Left hindlimb (tissue), 1 donor: ENCODE measurements at places on chromosomes 12 and 14.

DNA sequence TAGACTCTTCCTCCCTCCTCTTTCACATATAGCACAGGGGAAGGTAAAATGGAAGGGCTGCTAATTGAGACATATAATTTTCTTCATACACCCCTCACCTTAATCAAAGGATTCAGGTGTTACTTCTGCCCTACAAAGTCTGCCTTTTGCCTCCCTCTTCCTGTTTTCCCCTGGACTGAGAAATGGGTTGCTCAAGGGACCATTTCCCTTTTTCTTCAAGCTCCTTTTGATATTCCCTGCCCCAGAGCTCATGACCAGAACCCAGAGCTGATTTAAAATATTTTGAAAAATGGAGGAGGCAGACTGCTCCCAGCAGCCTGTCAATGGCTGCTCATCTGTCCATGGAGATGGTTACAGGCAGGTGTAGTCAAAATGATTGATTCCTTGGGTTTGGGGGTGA lies 6.3 kb upstream of the PIP4K2C start:
- DNase-seq = no peak

DNA sequence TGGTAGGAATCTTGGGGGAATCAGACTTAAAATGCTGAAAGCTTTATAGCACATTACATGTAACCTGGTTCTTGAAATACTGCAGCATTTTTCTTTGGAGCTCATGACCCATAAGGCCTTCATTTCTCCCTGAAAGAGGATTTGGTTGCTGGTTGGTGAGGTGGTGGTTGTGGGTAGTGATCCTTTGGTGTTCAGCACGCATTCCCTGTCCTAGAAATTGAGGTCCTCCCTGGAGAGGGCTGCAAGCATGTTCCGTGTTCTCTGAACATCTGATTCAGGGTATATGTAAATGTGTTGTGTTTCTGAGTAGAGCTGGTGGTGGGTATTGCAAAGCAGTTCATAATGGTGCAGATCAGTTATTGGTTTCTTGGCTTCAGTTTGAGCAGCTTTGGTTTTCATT lies 2.0 kb downstream of the SCN8A start:
- DNase-seq = no peak

GRCh38 chr14:105346876-105347586 lies 32.5 kb downstream of the PACS2 start:
- no peak for DNase-seq

DNA sequence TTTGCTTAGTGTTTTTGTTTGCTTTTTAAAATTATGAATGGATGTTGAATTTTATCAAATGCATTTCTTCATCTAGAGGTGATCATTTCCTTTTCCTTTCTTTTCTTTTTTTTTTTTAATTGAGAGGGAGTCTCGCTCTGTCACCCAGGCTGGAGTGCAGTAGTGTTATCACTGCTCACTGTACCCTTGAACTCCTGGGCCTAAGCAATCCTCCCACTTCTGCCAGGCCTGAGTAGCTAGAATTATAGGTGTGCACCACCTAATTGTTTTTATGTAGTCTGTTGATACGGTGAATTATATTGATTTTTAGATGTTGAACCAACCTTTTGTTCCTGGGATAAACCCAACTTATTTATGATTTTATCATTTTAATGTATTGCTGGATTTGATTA lies 1.5 kb upstream of the CDKL1 start:
- no peak for DNase-seq

- DNase-seq = no peak
Observed at GRCh38 chr14:101598159-101598558, 36.9 kb downstream of the DIO3 start.
